ENCODE measurements at places on chromosomes 1 and 21. TPM values are rescaled to one million over a fixed set of nuclear protein-coding genes. Genes with fewer than 3 reads are reported as not detected.

Gene TRIM45
- total RNA-seq, result 16.7 TPM

DNA sequence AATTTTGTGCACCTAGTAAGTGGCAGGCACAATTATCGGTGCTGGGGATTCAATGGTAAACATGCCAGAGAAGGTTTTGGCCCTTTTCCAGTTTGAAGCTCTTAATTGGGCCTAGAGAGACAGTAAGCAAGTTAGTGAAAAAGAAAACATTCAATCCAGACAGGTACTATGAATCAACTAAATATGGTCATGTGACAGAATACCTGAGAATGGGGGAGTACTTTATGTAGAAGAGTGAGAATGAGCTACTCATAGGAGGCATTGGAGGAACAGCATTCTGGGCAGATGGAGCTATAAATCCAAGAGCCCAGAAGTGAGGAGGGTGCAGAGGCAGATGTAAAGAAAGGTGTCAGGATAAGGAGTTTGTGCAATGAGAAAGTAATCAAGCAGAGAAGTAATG, 1017.9 kb downstream of the ADGRL2 start:
- no peaks in the 10 kb centered on the region for H3K4me1 ChIP-seq
- no peak for DNase-seq
- H3K27ac ChIP-seq, result no peak overlapping the region
- no peaks in the 10 kb centered on the region for H3K36me3 ChIP-seq
- H3K4me3 ChIP-seq, result no peak overlapping the region

Gene TADA1
- total RNA-seq, result 12.7 TPM

Gene MNDA
- 2.0 TPM for total RNA-seq

DNA sequence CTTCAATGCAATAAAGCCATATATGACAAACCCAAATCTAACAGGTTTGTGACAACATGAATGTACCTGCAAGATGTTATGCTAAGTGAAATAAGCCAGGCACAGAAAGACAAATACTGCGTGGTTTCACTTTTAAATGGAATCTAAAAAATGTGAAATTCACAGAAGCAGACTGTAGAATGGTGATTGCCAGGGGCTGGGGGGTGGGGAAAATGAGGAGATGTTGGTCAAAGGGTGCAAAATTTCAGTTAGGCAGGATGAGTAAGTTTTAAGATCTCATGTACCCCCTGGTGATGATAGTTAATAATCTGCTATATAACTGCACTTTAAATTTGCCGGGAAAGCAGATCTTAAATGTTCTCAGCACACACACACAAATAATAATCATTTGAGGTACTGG, 160.5 kb downstream of the PTBP2 start:
- H3K27me3 ChIP-seq, result no peaks in the 10 kb centered on the region
- H3K4me1 ChIP-seq, result no peaks in the 10 kb centered on the region
- H3K4me3 ChIP-seq, result no peak overlapping the region
- DNase-seq, result no peak
- H3K36me3 ChIP-seq, result no peaks in the 10 kb centered on the region

DNA sequence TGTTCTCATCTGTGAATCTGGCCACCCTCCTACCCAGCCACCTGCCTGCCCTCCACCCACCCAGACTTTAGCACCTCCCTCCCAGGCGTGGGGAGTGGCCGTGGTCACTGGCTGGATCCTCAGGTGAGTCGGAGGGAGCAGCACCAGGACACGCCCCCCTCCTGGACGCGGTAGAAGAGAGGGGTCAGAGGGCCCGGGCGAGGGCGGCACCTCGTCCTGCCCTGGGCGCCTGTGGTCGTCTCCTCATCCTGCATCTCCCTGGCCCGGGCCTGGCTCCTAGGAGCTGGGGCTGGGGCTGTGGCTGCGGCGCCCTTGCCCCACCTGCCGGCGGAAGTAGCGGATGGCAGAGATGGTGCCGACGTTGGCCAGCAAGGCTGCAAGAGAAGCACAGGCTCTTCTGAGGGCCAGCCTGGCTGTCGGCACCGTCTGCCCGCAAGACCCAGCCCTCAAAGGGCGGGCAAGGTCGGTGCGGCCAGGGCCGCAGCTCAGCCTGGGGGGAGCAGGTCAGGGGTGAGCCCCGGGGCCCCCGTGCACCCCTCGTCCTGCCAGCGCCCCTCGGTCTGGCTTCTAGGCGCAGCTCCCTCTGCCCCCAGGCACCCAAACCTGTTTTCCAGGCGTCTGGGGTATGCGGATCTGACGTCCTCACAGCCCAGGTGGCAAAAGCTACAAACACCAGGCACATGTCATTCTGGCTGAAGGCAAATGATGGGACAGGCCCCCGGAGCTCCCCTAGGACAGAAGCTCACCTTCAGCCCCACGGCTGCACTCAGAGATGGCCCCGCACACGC, 5.8 kb downstream of the PERM1 start:
- H3K27ac ChIP-seq, result no peak overlapping the region
- no peak overlapping the region for H3K4me3 ChIP-seq
- no peaks in the 10 kb centered on the region for H3K36me3 ChIP-seq
- H3K4me1 ChIP-seq, result peaks cover 10% of the 10 kb centered on the region
- DNase-seq, result no peak

Gene LHX8
- total RNA-seq, result 0.09 TPM

All from muscle of leg (tissue), 16 donors.